ENCODE measurements at places on chromosomes 3 and 15.

DNA sequence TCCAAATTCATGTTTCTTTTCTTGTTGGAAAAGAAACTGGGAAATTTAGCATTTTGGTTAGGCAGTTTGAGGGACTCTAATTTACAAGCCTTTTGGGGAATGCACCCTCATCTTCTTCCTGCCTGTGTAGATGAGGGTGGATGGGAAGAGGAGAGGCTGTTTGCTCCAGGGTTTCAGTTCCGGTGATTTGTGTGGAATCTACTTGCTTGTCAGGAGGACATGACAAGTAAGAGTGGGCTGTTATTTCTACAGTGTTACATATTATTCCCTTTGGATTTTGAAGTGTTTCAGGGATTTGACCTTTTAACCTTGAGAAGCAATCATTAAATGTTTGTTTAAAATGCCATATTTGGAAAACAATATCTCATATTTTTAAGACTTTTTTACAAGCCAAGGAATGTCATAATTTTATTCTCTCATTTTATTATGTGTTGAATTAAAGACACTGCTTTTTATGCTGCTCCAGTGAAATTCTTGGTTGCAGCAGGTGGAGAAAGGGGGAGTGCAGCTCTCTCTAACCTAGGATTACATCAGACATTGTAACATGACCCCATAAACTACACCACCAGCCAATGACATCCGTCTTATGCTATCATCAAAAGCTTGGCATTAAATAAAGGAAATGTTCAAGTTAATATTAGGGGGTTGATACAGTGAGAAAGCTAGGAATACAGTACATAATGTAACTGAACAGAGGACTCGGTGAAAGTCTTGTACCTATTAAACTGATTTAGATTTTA is 30.2 kb downstream of the PLAAT1 start:
- DNase-seq: no peak

- DNase-seq: no peak
These were observed 115.4 kb downstream of the NEK10 start for GRCh38 chr3:27253831-27254230.

- no peak for DNase-seq
These were observed 216.0 kb upstream of the ZBTB20 start for GRCh38 chr3:115363071-115363470.

DNA sequence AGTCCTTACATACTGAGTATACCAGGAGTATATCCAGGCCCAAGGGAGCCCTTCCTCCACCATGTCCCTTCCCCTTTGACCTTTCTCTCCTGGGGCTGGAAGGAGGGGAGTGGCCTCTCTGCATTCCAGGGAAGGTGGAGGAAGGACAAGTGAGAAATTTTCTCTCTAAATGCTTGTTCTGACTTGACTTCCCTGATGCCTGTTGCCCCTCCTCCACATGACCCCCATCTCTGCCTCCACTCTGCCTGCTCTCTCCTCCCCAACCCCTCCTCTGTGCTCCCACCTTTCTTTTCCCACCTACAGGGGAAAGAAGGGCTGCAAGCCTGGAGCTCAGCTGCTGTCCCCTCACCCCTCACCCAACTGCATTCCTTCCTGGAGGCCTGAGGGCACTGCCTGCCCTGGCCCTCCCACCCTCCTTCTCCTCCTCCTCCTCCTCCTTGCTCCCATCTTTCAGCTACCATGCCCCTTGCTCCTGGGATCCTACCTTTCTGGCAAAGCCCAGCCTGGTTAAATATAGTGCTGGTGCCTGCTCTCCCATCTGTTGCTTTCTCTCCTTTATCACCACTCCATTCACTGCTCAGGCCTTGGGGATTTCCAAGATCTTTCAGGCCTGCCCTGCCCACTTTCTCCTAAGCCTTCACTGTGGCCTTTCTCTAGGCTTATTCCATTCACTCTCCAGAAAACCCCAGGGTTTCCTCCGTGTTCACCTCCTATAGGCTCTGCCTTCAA is 8.5 kb upstream of the DAG1 start:
- DNase-seq: no peak

DNA sequence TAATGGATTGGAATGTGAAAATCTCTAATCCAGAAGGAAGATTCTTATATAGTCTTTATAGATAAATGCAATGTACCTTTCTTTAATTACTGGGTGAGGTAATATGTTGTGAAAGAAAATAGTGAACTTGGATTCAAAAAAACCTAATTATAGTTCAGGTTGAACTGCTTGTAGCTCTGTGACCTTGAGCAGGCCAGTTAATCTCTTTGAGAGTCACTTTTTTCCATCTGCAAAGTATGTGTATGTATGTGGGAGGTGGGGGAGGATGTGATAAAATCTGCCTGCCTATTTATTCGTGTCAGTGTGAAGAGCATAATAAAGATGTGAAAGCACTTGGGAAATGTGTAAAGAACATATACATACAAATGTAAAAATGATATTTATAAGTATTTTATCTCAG is 34.4 kb downstream of the GLCE start:
- no peak for DNase-seq

DNA sequence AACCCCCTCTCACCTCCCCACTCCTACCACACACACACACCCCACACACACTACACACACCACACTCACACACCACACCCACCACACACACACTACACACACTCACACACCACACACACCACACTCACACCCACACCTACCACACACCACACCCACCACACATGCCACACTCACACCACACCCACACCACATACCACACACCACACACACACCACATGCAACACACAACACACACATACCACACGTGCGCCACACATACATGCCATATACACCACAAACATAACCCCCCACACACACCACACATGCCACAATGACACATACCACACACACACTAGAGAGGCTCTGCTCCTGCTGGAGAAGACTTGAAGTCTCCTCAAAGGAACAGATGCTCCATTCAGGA is 5.9 kb upstream of the ITPKA start:
- DNase-seq: no peak

DNA sequence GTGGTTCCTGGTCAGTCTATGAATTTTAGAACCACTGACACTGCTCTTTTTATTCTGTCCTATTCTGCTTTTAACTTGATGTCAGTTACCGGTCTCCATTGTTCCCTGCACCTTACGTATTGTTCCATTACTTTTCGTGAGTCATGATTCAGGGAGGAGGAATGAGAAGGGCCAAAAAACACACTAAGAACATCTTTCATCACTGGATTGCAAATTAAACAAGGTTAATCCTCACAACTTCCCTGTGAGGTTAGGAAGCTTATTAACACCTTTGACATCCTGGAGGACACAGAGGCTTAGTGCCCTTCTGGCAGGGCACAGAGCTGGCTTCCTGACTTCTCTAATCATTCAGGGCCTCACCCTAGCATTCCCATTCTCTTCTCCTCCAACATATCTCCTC is 227.6 kb upstream of the SATB1 start:
- no peak for DNase-seq

DNA sequence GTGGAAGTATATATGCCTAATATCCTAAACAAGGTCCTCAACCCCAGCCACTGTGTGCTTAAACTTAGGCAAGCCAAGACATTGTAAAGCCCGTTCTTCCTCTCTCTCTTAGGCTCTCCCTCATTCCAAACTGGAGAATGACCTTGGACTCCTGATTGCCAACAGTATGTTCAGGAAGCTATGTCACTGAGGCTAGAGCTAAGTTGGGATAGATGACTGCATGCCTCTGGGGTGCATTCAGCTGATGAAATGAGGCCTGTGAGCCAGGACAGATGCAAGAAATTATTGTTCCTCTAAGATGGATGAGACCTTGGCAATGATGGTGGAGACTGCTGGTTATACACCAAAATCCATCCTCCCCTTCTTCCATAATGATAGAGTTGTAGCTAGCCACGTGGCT is 27.9 kb upstream of the TBC1D21 start:
- no peak for DNase-seq

GRCh38 chr3:42057561-42058211 is 33.5 kb upstream of the TRAK1 start:
- no peak for DNase-seq

- DNase-seq: no peak
These were observed 656 bp downstream of the CD47 start for GRCh38 chr3:108090049-108090700.

DNA sequence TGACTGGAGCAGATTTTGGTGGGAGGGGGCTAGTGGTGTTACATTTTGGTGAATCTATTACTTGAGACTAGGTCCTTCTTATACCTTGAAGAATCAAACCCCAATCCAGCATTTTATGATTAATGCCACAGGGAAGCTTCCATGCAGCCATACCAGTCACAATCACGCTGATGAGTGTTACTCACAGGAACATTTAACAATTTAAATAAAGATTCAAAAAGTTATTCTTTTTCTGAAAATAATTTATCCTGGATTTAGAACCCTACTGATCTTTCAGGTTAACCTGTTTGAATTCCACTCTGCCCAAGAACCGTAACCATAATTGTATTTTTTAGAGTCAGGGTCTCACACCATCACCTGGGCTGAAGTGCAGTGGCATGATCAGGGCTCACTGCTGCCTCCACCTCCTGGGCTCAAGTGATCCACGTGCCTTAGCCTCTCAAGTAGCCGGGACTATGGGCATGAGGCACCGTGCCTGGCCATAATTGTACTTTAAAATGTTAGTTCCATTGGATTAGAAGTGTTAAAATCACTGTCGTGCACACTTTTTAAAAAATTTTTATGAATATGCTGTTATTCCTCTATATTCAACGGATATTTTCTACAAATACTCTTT is 929 bp upstream of the MTMR10 start:
- DNase-seq: no peak

DNA sequence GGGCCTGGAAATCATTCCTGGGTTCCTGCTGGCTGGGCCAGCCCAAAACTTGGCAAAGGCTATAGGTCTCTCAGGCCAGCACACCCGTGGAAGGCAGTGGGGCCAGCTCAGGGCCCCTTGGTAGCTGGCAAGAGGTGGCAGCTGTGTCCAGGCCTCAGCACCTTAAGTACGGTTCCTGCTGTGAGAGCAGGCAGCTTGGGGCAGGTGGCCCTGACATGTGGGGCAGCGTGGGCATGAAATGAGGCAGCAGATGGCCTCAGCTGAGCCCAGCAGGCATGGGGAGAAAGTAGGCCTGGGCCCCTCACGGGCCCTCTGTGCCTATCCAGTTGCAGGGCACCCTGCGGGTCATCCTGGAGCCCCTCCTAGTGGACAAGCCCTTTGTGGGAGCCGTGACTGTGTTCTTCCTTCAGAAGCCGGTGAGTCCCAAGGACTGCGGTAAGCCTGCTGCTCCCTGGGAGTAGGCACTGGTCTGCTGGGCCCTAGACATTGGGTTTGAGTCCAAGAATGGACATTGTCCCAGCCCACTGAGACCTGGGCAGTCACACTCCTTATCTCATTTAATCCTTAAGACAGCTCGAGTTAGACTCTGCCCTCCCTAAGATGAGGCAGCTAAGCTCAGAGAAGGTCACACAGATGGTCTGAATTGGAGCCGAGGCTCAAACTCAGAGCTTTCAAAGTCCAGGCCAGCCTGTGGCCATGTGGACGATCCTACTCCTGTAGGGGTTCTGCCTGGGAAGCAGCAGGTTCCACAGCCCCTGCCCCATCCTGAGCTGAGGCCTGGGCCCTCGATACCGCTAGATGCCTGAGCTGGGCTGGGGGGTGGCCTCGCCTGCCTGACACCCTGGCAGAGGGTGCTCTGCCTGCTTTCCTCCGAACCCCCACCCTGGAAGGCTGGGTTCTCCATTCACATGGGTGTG is 25.5 kb downstream of the ESYT3 start:
- no peak for DNase-seq

DNA sequence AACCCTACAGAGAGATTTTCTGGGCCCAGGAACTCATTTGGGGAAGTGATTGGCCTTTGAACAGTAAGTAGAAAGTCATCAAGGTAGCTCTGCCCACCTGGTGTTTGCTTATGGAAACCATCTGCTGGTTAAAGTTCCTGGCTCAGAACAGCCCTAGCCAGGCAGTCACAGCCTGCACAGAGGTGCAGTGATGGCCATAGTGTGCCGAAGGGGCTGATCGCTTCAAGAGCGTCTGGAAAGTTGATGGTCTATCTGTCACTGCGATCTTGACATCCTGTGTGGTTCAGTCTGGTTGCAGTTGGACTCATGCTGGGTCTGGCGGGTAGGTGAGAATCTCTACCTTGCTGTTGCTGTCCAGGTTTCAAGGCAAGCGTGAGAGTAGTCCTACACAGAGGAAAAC is 151.6 kb downstream of the SLCO3A1 start:
- DNase-seq: no peak

DNA sequence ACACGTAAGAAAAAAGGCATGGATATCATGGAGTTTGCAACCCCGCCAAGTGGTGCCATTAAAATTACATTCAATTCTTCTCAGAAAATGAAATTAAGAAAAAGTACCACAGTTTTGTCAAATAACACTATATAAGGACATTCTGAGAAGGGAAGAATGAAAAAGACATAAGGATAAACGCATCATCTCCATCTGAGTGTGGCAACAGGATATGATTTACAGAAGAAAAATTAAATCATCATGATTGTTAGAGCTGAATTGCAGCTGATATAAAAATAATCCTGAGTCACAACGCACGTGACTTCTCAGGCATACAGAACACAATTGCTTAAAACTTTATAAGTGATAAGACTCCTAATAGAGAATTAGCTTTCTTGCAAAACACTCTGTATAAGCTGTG is 133.8 kb downstream of the GREM1 start:
- no peak for DNase-seq

DNA sequence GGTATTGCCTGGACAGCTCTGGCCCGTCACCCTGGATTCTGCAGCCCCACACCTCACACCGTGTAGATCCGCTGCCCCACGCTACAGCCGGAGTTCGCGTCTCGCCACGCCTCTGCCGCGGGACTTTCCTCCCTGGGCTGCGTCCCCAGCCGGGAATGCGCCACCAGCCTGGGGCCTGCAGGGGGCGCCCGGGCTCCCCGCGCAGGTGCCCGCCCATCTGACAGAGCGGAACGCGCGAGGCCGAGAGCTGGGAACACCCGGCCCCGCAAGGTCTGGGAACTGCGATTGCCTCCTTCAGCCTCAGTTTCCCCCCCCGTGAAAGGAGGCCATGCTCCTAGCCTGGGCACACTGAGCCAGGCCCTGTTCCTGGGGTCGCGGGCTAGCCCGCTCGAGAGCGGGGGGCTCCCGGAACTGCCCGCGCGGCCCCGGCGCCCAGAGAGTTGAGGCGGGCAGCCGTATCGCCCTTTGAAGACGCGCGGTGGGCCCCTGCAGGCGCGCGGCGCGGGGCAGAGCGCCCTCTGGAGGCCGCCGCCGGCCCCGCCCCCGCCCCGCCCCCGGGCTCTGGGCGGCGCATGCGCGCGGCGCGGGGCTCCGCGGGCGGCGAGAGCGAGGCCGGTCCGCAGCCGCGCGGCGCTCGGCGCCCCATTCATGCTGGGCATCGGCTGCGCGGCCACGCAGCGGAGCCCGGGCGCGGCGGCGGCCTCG is at the start of gene PLXNA1:
PLXNA1 (plus strand) TSS at position 645 of the 705 bp plus-strand sequence. CDS start 5,479 bp downstream, outside the sequence.
- peak; percentile 66 for DNase-seq

GRCh38 chr3:1576047-1576446 is 483.2 kb downstream of the CNTN6 start:
- DNase-seq: no peak

- no peak for DNase-seq
These were observed 327.3 kb upstream of the GBE1 start for GRCh38 chr3:82088749-82089148.

Measured in caudate nucleus (tissue), 63 donors.